SHP77 treated with DMSO at 0.1 percent for 48 hours (cell line): ENCODE measurements at places on chromosomes 6 and 20.

GRCh38 chr20:40678286-40678875 lies 10.7 kb downstream of the MAFB start:
- DNase-seq: no peak

DNA sequence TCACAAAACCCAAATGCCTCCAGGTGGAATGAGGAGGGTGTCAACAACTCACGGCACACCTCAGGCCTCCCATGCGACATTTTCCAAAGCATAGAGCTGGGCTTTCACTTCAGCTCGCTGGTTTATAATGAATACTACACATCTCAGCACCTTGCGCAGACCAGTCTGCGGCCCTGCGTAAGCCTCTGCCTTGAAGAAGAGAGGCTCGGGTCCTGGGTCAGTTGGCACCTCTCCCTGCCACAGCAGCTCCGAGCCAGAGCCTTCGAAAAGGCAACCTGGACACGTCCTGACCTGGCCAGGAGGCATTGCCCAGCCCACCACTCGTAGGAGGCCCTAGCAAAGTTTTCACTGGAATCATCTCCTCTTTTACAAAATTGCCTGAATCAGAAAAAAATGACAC lies 183.0 kb upstream of the AFDN start:
- DNase-seq: no peak

DNA sequence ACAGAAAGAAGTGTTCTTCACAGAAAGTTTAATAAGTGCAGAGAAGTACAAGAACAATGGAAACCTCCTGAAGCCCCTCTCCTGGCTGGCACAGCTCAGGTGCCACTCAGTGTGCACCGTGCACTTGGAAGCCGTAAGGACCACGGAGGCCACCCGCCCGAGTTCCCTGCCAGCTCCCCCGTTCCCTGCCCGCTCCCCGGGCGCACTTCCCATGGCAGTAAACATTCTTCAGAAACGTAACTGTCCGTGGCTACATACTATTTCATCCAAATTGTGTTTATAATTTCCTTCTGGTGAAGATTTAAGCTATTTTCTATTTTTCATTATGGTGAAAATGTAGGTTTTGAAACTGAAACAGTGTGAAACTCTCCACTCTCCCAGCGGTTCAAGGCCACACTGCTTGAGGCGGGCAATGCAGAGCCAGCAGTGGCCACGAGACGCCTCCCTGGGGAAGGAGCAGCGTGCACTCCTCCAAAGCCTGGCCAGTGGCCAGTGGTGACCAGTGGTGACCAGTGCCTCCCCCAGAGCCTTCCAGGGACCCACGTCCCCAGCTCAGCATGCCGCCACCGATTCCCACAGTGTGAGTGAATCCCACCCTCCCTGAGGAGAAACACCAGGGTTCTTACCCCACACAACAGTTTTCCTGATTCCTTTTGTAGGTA lies 46.4 kb downstream of the TAF4 start:
- no peak for DNase-seq

DNA sequence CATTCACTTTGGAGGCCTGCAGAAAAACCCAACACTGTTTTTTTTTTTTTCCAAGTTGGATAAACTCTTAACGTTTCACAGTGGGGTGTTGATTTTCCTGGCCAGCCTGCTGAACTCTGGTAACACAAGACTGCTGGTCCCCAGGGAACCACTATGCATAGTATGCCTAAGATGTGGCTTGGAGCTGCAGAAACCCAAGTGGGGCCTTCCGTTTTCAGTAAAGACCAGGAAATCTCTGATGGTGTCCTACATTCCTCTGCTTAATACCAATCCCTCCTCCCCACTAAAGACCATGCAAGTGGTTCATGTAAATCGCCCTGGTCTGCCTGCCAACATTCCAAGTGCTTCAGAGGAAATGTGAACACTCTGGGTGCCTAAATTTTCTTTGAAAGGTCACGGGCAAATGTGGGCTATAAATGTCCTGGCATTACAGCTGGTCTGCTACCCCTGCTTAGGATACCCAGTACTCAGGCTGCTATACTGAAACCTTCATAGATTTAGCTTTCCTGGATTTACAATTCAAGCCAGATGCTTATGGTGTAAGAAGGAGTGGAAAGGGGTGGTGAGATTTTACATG lies 615.4 kb downstream of the MAFB start:
- no peak for DNase-seq

DNA sequence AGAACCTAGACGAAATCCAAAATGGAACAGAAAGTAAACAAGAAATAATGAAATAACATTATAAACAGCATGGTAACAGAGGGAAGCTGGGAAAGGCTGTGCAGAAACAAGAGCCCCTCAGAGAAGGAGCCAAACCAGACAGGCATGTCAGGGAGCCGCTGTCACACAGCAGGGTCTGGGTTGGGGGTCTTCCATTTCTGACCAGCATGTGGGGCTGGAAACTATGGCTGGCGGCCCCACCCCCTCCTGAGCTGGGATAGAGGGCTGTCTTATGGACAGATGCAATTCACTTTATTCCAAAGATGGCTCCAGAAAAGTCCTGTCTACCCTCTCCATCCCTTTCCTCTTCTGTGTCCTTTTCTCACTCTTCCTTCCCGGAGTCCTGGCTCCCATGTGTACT lies 27.3 kb downstream of the C6orf89 start:
- DNase-seq: no peak

DNA sequence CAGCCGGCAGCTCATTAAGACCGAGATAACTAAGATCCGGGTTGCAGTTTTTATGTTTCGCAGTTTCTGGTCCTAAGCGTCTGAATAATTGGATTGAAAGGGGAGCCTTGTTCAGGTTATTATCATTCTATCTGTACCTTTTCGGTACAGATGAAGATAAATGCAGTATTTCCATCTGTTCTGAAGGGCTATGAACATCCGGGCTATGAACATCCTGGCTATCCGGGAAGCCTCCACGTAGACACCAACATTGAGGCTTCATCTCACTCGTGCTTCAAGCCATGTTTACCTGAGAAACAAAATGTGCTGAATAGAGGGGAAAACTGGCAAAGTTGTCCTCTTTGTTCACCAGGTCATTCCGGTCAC lies 399 bp upstream of the REPS1 start:
- DNase-seq: peak; percentile 86

DNA sequence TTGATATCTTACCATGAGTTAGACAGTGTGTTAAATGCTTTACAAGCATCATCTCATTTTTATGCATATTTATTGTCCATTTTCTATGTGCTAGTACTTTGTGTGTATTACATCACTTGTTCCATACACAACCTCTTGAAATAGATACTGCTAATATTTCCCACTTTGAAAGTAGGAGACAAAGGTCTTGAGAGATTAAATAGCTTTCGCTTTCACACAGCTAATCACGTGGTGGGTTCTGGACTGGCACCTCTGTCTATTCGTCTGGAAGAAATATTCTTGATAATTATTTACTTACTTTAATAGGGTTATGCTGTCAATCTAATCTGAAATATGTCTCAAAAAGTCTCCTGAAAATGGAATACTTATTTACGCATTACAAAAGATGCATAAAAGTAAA lies 30.2 kb downstream of the EPHA7 start:
- no peak for DNase-seq
